ENCODE measurements at places on chromosomes 7 and 10.
A peak's percentile ranks its signal among the peaks of the same experiment; 100 is the strongest.

- DNase-seq = no peak
Observed at GRCh38 chr7:149741629-149742028, 31.8 kb downstream of the ZNF467 start.

DNA sequence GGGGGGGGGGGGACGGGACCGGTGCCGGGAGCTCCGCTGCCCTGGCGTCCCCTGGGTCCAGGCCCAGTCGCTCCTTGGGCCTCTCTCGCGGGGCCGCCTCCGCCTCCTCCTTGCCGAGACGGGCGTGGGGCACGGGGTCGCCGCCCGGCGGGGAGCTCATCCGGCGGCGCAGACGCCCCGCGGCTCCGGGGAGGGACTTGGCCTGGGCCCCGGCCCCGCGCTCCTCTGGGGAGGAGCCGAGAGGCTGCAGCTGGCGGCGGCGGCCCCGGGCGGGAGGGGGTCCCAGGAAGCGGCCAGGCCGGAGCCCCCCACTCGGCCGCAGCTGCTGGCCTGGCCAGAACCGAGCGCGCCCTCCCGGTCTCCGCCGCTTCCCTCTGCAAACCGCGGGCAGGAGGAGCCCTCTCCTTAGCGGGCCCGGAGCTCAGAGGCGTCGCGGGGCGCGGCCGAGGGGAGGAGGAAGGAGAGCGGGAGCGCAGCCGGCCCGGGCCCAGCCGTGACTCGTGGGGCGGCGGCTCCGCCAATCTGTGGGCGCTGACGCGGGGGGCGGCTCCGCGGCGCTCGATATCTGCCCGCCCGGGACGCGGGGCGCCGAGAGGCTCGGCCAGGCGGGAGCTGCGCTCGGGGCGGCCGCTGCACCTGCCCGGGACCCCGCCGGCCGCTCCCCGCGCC is at the start of gene FAM20C:
Gene FAM20C, plus strand, starts transcription at position 591 of the 669 bp plus-strand sequence. CDS start 629 bp downstream, outside the sequence.
- DNase-seq = peak; percentile 18

- DNase-seq = no peak
Observed at GRCh38 chr7:1367501-1368183, 91.6 kb downstream of the MICALL2 start.

GRCh38 chr7:76294344-76295024 is 8.0 kb upstream of the HSPB1 start:
- no peak for DNase-seq

- DNase-seq = no peak
Observed at GRCh38 chr10:53598914-53599313, 826.3 kb upstream of the MBL2 start.
